ENCODE measurements at places on chromosomes 11 and 22.

- DNase-seq = no peak
These were observed 13.4 kb downstream of the STARD10 start for GRCh38 chr11:72780296-72781062.

DNA sequence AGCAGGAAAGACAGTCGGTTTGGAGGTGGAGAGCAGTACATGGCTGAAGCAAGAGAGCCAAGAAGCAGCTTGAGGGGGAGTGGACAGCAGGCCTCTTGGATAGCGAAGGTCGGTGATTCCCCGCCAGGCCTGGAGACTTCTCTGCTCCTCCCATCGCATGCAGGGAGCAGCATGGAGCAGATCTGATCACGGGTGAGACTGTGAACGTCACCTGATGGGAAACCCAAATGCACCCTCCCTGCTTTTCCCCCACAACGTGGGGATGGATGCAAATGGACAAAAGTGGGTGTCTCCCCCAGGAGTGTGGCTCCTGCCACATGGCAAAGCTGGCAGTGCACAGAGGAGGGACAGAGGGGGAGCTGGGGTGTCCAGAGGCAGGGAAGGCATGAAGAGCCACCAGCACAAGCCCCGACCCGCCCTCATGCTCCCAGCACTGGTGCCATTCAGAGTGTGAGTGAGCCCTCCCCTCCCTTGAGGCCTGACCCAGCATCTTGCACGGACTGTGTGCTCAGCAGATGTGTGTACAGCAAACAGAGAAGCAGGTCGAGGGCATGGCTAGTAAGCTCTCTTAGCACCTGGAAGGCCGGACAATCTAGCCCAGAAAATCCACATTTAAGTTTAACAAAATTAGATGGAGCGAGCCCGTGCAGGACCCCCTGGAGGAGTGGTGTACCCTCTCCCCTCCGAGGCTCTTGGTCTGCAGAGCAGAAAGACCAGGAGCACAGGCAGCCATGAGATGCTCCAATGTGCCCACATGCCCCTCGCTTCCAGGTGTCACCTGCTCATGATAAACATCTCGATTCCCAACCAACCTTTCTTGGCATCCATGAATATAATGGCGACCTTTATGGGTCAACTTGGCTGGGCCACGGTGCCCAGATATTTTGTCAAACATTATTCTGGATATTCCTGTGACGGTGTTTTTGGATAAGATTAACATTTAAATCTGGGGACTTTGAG is 661.7 kb downstream of the TBC1D22A start:
- no peak for DNase-seq

DNA sequence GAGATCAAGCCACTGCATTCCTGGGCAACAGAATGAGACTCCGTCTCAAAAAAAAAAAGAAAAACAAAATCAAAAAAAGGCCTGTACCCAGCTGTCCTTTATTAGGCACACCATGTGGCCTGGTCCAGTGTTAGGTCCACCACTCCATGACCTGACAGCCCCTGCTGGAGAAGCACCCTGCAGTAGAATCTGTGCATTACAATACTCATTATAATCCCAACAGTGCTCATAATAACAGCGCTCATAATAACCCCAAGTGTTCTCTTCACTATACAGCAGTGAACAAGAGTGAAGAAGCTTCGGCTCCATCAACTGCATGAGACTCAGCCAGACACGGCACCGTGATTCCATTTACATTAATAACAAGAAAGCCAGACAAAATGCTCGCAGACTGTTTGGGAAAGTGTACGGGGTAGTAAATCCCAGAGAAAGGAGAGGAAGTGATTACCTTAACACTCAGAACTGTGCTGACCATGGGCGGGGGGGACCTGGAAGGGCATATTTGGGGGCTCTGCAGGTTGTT is 8.9 kb upstream of the EHD1 start:
- no peak for DNase-seq

- DNase-seq = no peak
These were observed 7.0 kb upstream of the SLC22A25 start for GRCh38 chr11:63250162-63251050.

DNA sequence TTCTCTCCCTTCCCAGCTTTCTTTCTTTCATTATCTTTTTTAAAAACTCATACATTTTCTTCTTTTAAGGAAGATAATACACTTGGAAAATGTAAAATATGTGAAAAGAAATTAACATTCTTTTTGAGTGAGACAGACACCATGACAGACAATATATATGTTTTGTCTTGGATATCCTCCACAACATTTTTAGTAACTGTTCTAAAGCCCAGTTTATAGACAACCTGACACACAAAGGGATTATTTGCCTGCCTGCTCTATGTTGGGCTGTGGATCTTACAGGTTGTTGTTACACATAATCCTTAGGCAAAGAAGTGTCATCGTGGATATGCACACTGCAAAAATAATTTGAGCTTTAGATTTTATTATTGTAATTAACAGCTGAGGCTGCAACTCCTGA is 301.4 kb upstream of the PDGFD start:
- no peak for DNase-seq

GRCh38 chr11:122746050-122746478 is 90.5 kb downstream of the UBASH3B start:
- no peak for DNase-seq
